ENCODE measurements at places on chromosomes 1 and 21. TPM values are rescaled to one million over a fixed set of nuclear protein-coding genes. Genes with fewer than 3 reads are reported as not detected.

Gene NEGR1
- not detected for total RNA-seq

GRCh38 chr21:43971992-43972255, 40.2 kb upstream of the TRAPPC10 start:
- no peak for DNase-seq

DNA sequence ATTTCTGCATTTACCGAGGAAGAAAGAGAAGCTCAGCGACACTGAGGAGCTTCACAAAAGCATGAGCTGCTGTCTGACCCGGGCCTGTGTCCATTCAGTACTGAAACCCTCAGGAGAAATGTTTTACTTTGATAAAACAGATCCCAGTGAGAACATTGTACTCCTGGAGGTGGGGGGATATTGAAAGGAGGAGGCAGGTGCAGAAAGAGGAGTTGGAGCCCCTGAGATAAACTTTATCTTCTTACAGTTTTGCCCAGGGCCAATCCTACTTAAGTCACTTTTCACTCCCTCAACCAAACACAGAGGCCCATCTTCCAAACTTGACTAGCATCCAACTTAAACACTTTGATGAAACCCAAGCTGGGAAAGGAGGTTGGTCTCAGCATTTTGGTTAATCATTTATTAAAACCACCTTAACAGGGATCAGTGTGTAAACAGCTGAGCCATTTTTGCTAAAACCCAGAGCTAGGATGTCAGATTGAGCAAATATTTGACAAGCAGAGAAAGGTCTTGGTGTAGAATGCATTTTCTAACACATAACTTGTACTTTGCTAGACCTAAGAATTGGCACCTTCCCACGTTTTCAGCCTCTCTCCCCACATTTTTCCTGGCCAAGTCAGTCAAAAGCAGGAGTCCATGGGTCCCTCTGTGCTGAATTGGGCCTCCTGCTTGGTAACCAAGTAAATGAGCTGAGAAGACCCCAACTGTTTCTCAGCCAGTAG, 32.5 kb upstream of the SARS1 start:
- DNase-seq = no peak

DNA sequence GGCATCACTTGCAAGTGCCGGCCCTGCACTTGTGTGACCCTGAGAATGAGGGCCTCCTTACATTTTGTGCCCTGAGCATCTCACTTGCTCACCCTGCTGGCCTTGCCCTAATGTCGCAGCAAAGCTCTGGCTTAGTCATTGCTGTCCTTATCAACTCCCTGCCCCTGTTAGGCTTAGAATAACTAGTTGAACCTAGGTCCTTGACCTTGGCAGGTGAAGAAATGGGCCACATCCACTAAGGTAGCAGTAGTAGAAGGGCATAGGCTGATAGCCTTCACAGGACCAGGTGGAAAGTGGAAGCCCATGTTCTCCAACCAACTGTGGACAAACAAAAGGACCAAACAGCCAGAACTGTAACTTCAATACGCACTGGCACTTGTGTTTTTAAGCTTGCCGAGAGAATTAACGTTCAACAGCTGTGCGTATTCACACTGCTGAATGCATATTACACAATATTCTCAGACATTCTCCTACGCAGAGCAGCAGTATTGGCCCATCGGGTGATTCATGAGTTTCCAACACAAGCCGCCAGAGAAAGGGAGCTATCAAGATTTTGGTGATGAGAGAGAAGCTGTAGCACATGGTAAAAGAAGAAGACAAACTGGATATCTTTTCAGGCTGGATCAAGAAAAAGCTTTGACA, 27.7 kb upstream of the PTGFRN start:
- peak; percentile 6 for DNase-seq

Gene UBE2U
- total RNA-seq = not detected

- DNase-seq = no peak
Measured at GRCh38 chr1:168065506-168065905, 71.2 kb downstream of the GPR161 start.

Data from A172 (cell line).